ENCODE measurements at places on chromosomes 3 and 15.

- no peak for DNase-seq
These were observed 76.3 kb upstream of the NR2F2 start for GRCh38 chr15:96254173-96254572.

DNA sequence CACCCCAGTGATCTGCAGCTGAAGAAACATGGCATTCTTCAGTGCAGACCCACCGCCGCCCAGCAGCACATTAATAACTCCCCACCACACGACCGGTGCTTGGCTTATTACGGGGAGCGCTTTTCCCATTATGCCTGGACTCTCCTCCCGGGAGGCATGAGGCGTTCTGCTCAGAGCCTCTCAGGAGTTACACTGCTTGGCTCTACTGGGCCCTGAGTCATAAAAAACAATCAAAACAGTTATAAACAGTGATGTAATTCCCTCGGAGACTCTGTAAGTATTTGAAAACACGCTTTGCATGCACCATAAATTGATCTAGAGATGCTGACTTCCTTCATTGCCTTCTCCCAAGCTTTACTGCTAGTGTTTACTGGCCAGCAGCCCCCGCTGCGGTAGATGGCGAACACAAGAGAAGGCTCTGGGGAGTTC, 77.1 kb upstream of the SNRPA1 start:
- DNase-seq, result no peak

DNA sequence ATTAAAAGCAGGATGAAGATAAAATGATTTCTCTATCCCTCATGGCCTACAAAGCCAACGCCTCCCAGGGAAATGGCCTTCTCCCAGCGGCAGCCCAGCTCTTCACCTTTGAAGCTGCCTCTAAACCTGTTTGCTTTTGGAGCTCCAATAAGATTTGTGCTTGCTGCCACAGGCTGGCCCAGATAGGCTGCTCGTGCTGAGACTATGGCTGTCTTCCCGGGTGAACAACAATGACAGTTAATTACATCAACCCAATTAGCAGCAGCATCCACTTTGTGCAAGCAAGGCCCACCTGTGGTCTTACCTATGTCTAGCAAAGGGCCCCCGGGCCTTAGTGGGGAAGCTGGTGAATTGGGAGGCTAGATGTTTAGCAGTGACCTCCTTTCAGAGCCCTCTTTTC, 179.6 kb downstream of the P3H2 start:
- no peak for DNase-seq

DNA sequence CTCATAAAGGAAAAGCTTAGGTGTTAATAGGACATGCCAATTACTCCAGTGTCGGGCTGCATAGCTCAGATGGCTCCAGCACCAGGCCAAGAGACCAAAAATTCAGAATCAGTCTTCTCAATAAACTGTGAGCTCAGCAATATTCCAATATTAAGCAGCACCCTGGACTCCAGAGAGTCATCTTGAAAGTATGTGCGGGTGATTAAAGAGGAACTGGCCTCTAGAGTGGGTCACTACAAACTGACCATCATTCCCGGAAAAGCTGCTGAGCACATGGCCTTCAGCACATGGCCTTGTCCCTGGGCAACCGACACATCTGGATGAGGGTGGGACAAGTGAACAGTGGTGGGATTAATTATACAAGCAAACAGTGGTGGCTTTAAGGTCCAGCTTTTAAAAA, 59.0 kb downstream of the MAGI1 start:
- no peak for DNase-seq

- no peak for DNase-seq
These were observed 99.3 kb downstream of the BDH1 start for GRCh38 chr3:197456261-197457091.

DNA sequence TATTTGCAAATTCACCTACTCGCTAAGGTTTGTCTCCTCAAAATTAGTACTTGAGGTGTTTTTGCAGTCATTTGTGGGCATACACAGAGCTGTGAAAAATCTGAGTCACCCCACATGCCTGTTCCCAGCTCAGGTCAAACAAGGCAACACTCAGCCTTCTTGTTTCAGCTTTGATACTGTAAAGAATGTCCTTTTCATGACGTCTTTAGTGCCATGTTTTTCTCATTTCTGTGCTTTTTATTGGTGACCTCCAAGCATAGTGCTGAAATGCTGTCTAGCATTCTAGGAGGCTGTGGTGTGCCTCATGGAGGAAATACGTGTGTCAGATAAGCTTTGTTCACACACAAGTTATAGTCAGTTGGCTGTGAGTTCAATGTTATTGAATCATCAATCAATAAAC, 8.8 kb downstream of the CAPN3 start:
- DNase-seq, result no peak

GRCh38 chr3:56309465-56309864, 158.8 kb downstream of the ERC2 start:
- DNase-seq, result no peak

- DNase-seq, result no peak
These were observed 213.3 kb upstream of the THBS1 start for GRCh38 chr15:39367596-39367995.

- DNase-seq, result no peak
These were observed 350.8 kb upstream of the C2CD4B start for GRCh38 chr15:62515696-62516395.

DNA sequence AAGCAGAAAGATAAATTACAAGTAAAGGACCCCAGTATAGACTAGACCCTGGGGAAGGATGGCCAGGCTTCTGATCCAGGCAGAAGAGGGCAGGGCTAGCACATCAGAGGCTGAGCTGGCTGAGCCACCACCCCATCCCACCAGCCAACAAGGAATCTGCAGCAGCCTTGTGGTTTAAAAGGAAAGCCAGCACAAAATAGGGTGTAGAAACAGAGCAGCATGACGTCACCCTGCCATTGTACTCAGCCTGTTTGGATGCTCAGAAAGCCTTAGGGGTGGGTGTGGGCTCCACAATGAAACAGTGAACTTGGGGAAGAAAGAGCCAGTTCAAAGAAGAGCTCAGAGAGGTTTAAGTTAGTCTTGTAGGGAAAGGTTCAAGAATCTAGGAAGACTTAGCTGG, 28.2 kb downstream of the DUOX1 start:
- DNase-seq, result no peak
